ENCODE measurements at places on chromosomes 1 and 21.

GRCh38 chr1:9621032-9621431 is 30.5 kb upstream of the PIK3CD start:
- no peak for DNase-seq

DNA sequence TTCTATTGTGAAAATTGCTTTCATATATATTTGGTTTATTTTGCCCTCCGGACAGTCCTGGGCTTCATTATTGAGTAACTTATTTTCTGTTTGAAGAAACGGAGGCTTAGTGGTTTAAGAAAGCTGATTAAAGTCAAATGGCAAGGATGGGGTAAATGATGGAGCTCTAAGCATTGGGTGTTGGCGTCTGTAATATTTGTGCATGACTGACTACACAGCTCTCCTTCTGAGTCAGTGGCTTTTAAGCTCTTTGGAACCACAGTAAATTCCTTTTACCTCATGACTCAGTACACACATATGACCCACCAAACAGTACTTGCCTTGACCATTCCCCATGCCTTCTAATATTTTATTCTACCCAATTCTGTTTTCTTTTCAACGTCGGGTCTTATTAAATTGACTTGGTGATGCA is 21.0 kb downstream of the B3GALT5 start:
- no peak for DNase-seq

GRCh38 chr1:106964495-106964894 is 92.0 kb upstream of the PRMT6 start:
- no peak for DNase-seq

DNA sequence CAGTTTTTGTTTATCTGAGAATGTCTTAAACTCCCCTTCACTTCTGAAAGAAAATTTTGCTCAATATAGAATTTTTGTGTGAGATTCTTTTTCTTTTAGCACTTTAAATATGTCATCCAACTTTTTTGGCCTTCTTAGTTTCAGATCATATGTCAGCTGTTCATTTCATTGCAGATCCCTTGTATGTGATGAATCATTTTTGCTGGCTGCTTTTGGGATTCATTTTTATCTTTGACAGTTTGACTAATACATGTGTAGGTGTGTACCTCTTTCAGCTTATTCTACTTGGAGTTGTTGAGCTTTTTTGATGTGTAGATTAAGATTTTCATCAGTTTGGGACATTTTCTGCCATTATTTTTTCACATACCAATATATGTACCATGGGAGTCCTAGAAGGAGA is 156.8 kb downstream of the FASLG start:
- DNase-seq: no peak

DNA sequence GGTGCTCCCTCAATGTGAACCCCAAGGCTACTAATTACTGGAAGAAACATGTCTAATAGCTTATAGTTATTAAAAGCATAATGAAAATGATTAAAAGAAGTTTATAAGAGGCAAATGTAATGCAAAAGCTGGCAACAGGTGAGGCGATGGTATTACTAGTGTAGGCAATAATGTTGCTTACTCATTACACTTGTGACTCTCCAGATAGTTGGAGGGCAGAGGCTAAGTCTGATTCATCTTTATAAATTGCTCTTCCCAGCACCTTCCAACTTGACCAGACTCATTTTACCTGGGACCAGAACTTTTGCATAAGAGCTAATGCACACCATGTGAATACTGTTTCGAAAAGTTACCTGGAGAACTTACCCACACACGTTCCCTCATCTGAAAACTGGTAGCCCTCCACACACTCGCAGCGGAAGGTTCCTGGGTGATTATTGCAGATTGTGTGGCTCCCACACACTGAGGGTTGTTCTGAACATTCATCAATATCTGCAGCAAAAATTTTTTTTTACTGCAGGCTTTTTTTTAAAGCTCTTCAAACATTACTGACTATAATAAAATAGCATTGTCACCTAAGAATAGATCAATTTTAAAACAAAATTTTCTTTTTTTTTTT is 48.0 kb downstream of the NID1 start:
- DNase-seq: no peak

DNA sequence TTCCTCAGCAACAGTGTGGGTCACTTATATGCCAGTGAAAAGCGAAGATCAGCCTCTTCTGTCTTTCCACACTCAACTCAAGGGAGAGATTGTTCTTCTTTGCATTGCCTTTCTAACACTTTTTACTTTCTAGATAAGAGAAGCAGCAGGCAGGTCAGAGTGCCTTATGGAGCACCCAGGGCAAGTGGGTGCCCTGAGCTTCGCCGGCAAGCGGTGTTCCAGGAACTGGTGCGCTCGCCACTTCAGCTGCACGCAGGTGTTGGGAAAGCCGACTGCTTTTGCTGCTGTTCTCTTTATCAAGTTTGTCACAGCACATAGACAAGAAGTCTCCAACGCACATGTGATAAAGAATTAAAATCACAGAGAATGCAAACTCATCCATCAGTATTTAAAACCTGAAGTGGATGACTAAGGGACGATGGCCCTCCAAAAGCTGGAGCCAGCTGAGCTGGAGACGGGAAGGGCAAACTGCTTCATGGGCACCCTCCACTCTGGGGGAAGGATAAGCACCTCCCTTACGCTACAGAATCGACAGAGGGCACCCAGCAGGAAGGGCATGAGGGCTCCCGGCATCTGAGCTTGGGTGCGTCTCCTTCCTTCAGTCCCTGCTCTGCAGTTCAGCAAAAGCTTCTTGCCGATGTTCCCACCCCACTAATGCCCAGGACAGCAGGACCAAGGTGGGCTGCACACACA is 20.7 kb downstream of the UBE2G2 start:
- DNase-seq: no peak

DNA sequence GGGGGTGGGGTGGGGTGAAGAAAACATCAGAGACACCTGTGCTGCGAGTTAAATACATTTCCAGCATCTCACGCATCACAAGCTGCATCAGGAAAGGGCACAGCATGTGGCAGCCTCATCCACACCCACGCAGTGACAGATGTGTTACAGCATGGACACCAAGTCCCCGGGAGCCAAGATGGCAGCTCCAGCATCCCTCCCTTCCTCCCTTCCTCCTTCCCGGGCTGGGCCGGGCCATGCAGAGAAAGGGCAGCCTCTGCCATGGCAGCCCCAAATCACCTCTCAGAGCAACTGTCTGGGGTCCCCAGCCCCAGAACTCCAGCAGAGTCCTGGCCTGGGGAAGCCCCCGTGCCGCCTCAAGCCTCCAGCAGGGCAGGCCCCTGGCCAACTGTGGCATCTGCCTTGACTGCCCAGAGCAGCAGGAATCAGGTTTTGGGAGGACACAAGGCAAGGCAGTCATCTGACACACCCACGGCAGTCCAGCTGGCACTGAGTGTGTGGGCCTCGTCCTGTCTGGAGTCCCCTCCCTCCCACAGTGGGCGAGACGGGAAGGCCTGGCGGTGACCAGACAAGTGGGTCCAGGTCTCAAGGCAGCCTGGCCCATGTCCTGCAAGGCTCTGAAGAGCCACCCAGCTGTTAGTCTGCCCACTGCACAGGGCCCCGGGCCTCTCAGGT is 6.2 kb downstream of the SMIM1 start:
- DNase-seq: no peak

DNA sequence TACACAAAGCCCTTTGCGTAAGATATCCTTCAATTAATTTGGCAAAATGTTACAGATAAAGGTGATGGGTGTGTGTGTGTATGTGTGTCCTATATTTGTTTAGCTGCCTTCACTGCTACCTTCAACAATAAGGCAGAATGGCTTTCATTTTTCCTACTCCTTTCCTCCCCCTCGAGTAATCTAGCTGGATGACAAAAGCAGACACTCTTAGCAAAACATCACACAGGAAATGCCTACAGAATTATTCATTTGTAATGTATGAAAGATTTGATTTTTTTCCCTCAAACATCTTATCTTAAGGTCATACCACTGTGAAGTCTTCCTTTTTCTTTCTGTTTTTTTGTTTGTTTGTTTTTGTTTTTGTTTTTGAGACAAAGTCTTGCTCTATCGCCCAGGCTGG is 10.6 kb downstream of the PTPN22 start:
- DNase-seq: no peak

DNA sequence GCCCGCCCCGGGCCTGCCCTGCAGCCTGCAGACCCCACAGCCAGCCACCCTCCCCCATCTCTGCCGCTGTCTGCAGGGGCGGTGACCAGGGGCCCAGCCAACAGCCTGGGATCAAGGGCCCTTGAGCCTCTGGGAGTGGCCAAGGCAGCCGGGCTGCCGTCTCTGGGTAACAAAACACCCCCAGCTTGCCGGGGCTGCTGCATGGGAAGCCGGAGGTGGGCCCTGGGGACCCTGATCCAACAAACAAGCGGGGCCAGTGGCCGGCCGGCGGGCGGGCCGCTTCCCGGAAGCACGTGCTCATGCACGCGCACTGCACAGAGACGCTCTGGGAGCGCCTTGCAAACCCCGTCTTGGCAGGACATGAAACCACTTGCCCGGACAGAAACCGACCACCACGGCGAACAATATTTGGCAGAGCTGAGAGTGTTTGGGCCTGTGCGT is 13.2 kb downstream of the MEGF6 start:
- DNase-seq: no peak

- peak; percentile 9 for DNase-seq
These were observed 3.8 kb upstream of the RGSL1 start for GRCh38 chr1:182446033-182446669.

GRCh38 chr21:32543975-32544374 is 41.3 kb downstream of the TCP10L start:
- DNase-seq: no peak

GRCh38 chr1:154759196-154759595 is 110.9 kb downstream of the KCNN3 start:
- no peak for DNase-seq

- DNase-seq: no peak
These were observed 8.5 kb upstream of the SLC26A9 start for GRCh38 chr1:205951746-205952145.

DNA sequence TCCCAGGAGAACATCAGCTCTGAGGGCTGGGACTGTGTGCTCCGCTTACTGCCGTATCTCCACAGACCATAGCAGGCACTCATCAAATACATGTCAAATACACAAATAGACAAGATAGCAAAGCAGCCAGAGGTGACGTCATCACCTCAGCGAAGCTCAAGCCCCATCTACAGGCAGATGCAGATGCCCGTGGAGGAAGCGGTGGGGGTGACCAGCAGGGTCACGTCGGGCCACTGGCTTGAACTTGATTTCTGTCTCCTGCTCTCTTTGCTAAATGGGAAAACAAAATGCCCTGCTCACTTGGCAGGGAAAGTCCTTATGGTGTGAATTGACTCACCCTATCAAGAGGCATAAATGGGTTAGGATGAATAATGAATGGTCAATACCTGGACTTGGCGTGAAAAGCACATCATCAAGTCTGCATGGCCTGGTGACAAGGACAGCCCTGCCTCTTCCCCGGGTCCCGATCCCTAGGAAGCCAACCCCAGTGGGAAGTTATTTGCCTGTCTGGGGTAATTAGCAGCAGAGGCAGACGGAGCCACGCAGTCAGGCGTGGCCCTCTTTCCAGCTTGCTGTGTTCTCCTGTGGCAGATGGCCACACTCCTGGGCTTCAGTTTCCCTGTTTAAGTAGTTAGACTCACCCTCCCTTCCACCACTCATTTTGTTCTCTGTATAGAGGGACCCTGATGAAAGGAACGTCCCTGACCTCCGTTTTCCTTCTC is 536.0 kb downstream of the NPHP4 start:
- DNase-seq: no peak
